Mammary microvascular endothelial cell (primary cell): ENCODE measurements at places on chromosomes 4 and X. TPM values are rescaled to one million over a fixed set of nuclear protein-coding genes. Genes with fewer than 3 reads are reported as not detected.

NHSL2 gene
- 18.9 and 22.6 TPM in 2 replicates for total RNA-seq

NHS gene
- total RNA-seq = under 0.01 and 0.07 TPM in 2 replicates

CD38 gene
- 3.1 and 4.5 TPM in 2 replicates for total RNA-seq

NIPAL1 gene
- 2.4 and 2.5 TPM in 2 replicates for total RNA-seq

TCEAL2 gene
- not detected in 2 replicates for total RNA-seq

UGT2A1 gene
- total RNA-seq = not detected in 2 replicates
